Urinary bladder (tissue), 4 donors: ENCODE measurements at places on chromosomes 4 and X. TPM values are rescaled to one million over a fixed set of nuclear protein-coding genes. Genes with fewer than 3 reads are reported as not detected.

The TMPRSS11F gene
- not detected for total RNA-seq

The GAGE12E gene
- total RNA-seq = not detected

The RPS6KA3 gene
- 65.8 TPM for total RNA-seq

The GYPB gene
- total RNA-seq = 5.8 TPM

The ZNF185 gene
- 9.7 TPM for total RNA-seq
